ENCODE measurements at places on chromosomes 4 and X. TPM values are rescaled to one million over a fixed set of nuclear protein-coding genes. Genes with fewer than 3 reads are reported as not detected.

DNA sequence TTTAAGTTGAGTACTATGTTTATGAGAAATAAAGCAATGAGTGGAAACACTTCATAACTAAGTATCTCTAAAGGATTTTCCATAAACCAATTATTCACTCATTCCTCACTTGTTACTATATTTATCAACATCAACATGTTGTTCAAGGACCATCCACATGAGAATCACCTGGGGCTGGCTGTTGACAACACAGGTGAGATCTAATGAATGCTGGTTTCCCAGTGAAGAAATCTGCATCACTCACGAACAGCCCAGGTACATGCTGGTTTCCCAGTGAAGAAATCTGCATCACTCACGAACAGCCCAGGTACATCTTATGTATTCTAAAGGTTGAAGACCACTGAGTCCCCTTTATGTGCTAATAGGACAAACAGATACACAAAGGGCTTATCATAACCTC is 32.5 kb downstream of the TSPAN5 start:
- no peak for DNase-seq

The VEGFD gene
- total RNA-seq = 2.0 TPM

The PNMA6A gene
- total RNA-seq = 3.3 TPM

DNA sequence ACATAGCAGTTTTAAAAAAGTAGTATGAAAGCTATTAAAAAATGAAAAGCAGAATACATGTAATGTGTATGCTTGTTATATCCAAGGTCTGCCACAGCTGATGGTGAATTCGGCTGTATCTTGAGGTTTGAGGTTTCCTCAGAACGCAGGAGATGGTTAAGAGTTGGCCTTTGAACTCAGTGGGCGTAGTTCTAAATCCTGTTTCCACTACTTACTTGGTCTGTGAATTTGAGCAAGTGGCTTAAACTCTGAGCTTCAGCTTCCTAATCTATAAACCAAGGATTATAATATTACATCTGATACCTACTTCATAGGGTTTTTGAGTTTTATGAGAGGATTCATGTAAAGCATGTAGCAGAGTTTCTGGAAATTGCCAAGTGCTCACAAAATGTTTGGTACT is 125.2 kb downstream of the STIM2 start:
- DNase-seq = peak; percentile 79
- no peaks in the 10 kb centered on the region for H3K27me3 ChIP-seq
- H3K36me3 ChIP-seq = no peaks in the 10 kb centered on the region
- no peak overlapping the region for H3K27ac ChIP-seq

DNA sequence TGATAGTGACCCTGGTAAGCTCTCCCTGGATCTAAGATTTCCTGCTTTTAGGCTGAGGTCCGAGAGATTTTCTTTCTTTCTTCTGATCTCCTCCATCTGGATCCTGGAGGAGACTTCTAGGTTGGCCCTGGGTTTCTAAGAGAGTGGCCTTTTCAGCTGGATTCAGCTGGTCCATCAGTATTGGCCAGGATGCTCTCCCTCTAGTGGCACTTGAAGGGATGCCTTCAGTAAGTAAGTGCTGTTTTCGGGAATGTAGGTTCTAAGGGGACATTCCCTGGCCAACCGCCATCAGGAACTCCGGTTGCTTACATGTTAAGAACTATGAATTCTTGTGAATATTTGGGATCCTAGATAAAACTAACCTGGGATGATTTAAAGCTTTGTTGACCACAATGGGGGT is 56.9 kb downstream of the SERTM2 start:
- H3K4me1 ChIP-seq = no peaks in the 10 kb centered on the region
- no peak for DNase-seq
- no peak overlapping the region for H3K27ac ChIP-seq

GRCh38 chrX:123927845-123928244 is 33.7 kb upstream of the STAG2 start:
- H3K36me3 ChIP-seq = no peaks in the 10 kb centered on the region
- no peaks in the 10 kb centered on the region for H3K27me3 ChIP-seq
- no peaks in the 10 kb centered on the region for H3K4me1 ChIP-seq
- DNase-seq = no peak

The SLITRK4 gene
- total RNA-seq = 0.99 TPM

DNA sequence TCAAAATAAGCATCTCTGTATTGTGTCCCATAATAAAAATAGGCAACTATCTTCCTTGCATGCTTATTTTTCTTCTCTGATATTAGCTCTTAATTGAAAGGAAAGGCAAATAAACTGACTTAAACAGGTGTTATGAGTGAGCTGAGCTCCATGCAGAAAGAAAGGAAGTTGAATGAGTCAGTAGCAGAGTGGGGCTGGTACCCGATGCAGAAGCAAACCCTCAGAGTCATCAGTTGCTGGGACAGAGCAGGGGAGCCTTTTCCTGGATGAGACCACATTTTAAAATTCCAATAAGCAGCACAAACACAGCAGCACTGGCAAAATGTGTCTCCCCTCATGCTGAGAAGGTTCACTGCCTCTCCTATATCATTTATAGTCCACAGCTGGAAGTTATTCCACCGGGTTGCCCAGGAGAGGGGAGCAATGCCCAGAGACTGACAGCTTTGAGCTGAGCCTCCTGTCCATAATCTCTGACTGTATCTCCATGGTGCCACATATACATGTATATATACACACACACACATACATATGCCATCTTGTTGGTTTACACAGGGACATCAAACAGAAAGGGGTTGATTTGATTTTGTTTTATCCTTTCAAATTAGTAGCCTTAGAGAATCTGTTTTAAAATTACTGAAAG is 274.3 kb upstream of the PPARGC1A start:
- no peak overlapping the region for H3K4me3 ChIP-seq
- no peaks in the 10 kb centered on the region for H3K27me3 ChIP-seq
- H3K27ac ChIP-seq = no peak overlapping the region
- H3K36me3 ChIP-seq = no peaks in the 10 kb centered on the region
- DNase-seq = peak; percentile 14

DNA sequence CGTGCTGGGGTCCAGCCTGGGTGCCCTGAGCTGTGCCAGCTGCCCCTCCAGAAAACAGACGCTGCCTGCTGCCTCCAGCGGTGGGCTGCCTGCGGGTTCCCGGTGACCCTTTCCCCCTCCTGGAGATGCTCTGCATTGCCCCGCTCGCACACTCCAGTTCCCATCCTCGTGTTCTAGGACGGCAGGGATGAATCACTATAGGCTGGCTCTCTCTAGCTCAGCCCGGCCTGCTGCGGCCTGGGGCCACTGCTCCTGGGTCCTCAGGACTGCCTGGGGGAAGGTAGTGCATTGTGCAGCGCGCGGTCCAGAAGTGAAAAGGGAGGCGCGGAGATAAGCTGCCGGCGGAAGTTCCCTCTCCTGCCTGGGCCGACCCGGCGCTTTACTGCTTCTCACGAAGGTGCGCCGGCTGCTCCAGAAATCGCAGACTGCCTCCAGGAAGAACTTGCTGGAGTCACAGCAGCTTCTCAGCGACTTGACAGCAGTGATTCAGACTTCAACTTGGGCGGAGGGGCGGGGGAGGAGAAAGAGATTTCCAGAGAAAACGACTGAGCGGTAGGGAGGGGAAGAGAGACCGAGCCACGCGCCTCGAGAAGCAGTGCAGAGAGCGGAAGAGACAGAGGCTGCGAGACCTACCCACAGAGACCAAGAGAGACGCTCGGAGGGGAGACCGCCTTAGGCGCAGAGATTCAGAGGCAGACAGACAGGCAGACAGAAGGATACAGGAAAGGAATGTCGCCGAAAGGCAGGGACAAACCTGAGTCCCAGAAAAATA is 6.7 kb upstream of the MSX1 start:
- H3K27me3 ChIP-seq = peaks cover 10% of the 10 kb centered on the region
- H3K4me3 ChIP-seq = peak overlapping the region; percentile 37
- DNase-seq = peak; percentile 75

The F8A3 gene
- 0.99 TPM for total RNA-seq

DNA sequence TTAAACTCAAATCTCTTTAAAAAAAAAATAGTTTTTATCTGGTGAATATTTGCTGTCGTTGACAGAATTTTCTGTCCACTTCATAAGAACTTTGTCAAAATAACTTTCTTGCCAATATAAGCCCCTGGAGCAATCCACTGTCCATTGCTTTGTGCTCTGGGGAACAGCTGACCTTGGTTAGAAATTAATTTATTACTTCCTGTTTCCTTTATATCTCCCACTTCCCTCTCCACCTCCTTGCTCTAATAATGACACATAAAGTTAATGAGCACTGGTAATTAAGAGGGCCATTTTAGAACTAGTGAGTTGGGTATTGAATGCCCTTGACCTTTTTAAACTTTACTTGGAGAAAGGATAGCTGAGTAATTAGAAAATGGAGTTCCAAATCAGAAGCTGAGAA is 151.3 kb upstream of the LEF1 start:
- no peaks in the 10 kb centered on the region for H3K4me1 ChIP-seq
- H3K27me3 ChIP-seq = no peaks in the 10 kb centered on the region
- H3K27ac ChIP-seq = no peak overlapping the region
- DNase-seq = no peak
- H3K4me3 ChIP-seq = no peak overlapping the region
- no peaks in the 10 kb centered on the region for H3K36me3 ChIP-seq

- no peaks in the 10 kb centered on the region for H3K36me3 ChIP-seq
- peaks cover 7% of the 10 kb centered on the region for H3K4me1 ChIP-seq
- H3K27me3 ChIP-seq = no peaks in the 10 kb centered on the region
- DNase-seq = peak; percentile 69
Measured at GRCh38 chrX:47573341-47574075, 8.7 kb upstream of the TIMP1 start.

The ALAS2 gene
- total RNA-seq = not detected

DNA sequence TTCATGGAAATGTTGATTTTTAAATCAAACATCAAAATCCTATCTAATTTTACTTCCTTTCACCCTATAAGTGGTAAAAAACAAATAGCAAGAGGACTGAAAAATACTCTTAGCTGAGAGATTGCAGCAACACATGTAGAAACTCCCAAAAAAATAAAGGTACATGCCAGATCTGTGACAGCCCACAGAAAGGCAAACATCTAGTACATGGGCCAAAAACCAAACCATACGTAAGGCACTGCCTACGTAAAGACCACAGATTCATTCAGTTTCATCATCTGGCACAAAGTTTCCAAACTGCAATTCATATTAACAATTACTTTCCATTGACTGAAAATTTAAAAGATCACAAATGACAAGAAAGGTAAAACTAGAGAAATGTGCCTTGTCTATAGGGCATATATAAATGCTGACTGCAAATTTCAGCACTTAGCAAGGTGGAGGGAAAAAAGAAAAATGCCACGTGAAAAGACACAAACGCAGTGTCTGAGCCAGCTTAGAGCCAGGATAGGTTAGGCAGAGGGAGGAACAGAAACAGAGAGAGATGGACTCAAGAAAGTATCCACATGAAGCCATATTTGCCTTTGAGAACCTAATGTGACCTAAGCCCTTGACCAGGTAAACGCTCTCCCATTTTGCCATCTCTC is 88.1 kb downstream of the TSPAN5 start:
- H3K4me3 ChIP-seq = no peak overlapping the region
- no peak overlapping the region for H3K27ac ChIP-seq
- no peaks in the 10 kb centered on the region for H3K4me1 ChIP-seq
- no peaks in the 10 kb centered on the region for H3K27me3 ChIP-seq
- no peak for DNase-seq

The CENPVL2 gene
- not detected for total RNA-seq

The DMP1 gene
- not detected for total RNA-seq

The FANCB gene
- 6.4 TPM for total RNA-seq

GRCh38 chr4:40055863-40056715 is 561 bp upstream of the N4BP2 start:
- peak; percentile 93 for DNase-seq
- no peaks in the 10 kb centered on the region for H3K27me3 ChIP-seq
- peak overlapping the region; percentile 95 for H3K27ac ChIP-seq
- no peaks in the 10 kb centered on the region for H3K36me3 ChIP-seq
- H3K4me1 ChIP-seq = no peaks in the 10 kb centered on the region

DNA sequence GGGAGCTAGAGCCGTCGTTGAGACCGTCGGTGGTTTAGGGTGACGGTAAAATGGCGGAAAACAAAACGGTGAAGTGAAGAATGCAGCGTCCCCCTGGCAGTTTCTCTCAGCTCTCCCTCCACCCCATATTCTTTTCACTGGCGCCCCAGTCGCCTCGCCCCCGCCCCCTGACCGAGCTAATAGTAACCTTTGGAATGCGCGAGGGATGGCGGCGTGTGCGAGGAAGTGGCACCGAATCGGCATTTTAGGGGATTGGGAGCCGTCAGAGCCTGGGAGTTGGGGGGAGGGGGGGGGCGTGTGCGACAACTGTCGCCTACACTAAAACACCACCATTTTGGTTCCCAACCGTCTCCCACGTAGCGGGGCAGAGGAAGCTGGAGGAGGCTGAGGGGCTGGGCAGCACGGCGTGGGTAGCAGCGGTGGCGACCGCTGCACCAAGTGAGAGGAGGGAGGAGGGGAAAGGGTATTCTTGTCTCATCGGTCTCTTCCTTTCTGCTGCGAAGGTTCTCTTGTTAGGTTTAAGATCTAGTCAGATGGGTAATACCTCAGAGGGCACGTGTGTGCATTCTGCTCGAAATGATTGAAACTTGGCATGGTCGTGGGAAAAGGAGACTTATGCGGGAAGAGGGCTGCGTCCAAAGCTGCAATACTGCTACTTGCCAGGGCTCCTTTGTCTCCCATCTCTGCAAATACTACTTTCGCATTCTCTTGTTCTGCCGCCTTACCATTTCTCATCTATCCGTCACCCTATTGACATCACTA is 840 bp downstream of the ZNF711 start:
- peak; percentile 23 for DNase-seq
- peak overlapping the region; percentile 30 for H3K4me3 ChIP-seq
- no peak overlapping the region for H3K27ac ChIP-seq
- no peaks in the 10 kb centered on the region for H3K36me3 ChIP-seq
- no peaks in the 10 kb centered on the region for H3K27me3 ChIP-seq

The DOK7 gene
- total RNA-seq = under 0.01 TPM

The MCUB gene
- 20.6 TPM for total RNA-seq

- DNase-seq = peak; percentile 61
- no peaks in the 10 kb centered on the region for H3K4me1 ChIP-seq
- no peaks in the 10 kb centered on the region for H3K27me3 ChIP-seq
Measured at GRCh38 chr4:4502694-4503311, 39.0 kb downstream of the STX18 start.

DNA sequence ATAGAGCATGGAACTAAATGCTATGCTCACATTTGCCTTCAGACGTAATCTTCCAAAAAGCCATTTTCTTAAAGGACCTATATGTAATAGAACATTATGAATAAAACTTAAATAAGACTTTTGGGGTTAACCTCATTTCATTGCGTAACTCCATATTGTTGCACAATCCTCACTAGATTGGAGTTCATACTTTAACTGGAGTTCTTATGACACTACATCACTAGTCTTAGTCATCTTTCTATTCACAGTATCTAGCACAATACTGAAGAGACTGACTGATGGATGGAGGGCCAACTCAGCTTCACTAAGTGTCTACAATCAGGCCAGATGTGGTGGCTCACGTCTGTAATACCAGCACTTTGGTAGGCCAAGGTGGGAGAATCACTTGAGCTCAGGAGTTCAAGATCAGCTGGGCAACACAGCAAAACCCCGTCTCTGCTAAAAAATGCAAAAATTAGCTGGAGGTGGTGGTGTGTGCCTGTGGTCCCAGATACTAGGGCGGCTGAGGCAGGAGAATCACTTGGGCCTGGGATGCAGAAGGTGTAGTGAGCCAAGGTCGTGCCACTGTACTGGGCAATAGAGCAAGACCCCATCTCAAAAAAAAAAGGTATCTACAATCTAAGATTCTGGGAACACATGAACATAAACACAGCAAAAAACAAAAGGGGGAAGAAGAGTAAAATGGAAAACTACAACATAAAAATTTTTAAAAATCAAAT is 80.8 kb upstream of the MAB21L2 start:
- no peaks in the 10 kb centered on the region for H3K4me1 ChIP-seq
- no peak overlapping the region for H3K4me3 ChIP-seq
- peak; percentile 82 for DNase-seq
- H3K27me3 ChIP-seq = no peaks in the 10 kb centered on the region

All from fibroblast of lung (primary cell).